ENCODE measurements at places on chromosomes 4 and X. TPM values are rescaled to one million over a fixed set of nuclear protein-coding genes. Genes with fewer than 3 reads are reported as not detected.

Gene DGAT2L6
- not detected for total RNA-seq

Gene NEUROG2
- total RNA-seq = not detected

Gene SLC25A43
- total RNA-seq = 6.1 TPM

Gene OTUD4
- total RNA-seq = 110 TPM

Gene MAOB
- 3.2 TPM for total RNA-seq

Gene AADAT
- total RNA-seq = 7.3 TPM

Gene DYNLT3
- total RNA-seq = 18.1 TPM

Gene CXCL11
- total RNA-seq = not detected

Gene HTR2C
- not detected for total RNA-seq

Gene GABRQ
- total RNA-seq = 1.0 TPM

Gene FRMPD3
- total RNA-seq = 0.41 TPM

Data from tongue (tissue), 3 donors.